Fibroblast of skin of back (primary cell): ENCODE measurements at places on chromosomes 4 and X.
A peak's percentile ranks its signal among the peaks of the same experiment; 100 is the strongest.

DNA sequence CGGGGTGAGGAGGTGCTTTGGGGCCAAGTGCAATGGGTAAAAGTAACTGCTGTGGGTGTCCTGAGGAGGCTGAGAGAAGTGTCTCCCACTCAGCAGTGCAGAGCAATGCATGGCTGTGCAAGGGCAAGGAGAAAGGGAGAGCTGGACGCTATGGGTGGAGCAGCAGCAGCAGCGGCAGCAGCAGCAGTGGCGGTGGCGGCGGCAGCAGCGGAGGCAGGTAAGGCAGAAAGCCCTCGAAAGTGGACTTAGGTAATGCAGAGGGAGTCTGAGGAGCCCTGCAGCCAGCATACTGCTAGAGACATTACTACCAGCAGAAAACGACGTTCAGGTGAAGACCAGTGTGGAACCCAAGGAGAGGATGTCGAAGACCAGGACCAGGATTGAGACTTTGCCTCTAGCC is 82.1 kb downstream of the NYX start:
- DNase-seq: no peak

DNA sequence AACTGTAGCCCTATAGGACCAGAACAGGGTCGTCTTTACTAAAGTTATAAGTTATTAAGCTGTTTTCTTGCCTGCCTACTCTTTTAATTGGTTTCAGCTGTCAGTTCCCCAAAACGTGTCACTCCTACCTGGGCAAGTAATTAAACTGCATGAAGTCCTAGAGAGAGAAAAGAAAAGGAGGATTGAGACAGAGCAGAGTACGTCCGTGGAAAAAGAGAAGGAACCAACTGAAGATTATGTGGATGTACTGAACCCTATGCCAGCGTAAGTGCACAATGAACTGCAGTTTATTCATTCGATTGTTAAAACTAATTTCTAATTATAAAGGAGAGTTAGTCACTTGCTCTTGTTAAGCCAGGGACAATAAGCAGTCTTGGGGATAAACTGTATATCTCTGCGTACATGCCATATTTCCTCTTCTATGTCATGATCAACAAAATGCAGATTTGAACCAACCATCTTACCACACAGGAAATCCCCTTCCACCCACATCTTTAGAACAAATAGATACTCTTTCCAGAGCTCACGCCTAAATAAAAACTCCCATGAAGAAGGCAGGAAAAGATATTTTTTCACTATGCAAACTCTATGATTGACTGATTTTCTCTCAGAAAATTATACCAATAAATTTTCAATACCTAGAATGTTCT is 22.8 kb downstream of the STAP1 start:
- no peak for DNase-seq

GRCh38 chr4:52076731-52077130 is 25.6 kb downstream of the SPATA18 start:
- DNase-seq: peak; percentile 23

GRCh38 chr4:84412062-84412461 is 87.0 kb downstream of the NKX6-1 start:
- DNase-seq: no peak

GRCh38 chr4:105966051-105966450 is 70.8 kb downstream of the NPNT start:
- DNase-seq: peak; percentile 85

GRCh38 chr4:188683571-188683970 is 544.3 kb downstream of the TRIML1 start:
- peak; percentile 7 for DNase-seq

- DNase-seq: no peak
Measured at GRCh38 chr4:3059943-3060342, 14.4 kb downstream of the HTT-AS start.

DNA sequence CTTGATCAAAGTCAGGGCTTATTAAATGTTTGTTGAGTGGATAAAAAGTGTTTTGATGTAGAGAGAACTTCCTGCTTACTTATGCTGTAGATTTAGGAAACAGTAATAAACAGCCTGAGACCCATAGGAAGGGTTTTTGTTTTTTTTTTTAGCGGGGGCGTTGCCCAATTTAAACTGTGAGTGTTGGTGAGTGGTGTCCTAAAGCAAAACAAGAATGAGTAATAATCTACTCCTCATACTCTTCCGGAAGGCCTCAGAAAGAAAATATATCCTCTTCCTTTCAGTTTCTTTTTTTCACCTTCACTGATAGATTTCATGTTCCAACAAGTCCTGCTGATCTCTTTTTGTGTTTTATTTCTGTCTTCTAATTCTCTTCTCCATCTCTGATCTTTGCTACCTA is 104.4 kb upstream of the SCML1 start:
- DNase-seq: no peak

GRCh38 chr4:140858897-140859296 is 102.7 kb upstream of the TBC1D9 start:
- peak; percentile 9 for DNase-seq

- no peak for DNase-seq
Measured at GRCh38 chrX:28351801-28352200, 235.4 kb upstream of the IL1RAPL1 start.

DNA sequence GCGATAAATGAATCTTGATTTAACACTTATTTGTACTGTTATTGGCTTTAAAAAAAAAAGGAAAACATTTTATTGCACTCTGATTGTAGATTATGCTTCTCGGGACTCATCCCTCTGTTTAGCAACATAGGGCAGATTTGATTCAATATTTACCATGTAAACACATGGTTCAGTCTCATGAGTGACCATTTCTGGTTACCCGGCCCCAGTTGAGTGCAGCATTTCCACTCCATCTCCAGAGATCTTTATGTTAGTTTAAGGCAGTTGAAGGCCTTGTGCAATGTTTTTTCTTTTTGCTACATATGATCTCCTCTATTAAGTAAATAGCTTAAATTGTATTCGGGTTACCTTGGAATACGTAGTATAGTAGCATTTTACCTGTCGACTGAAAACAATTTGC is 143.3 kb upstream of the RPS6KA3 start:
- no peak for DNase-seq

- peak; percentile 51 for DNase-seq
Measured at GRCh38 chr4:140257461-140258305, 103.7 kb upstream of the MAML3 start.

DNA sequence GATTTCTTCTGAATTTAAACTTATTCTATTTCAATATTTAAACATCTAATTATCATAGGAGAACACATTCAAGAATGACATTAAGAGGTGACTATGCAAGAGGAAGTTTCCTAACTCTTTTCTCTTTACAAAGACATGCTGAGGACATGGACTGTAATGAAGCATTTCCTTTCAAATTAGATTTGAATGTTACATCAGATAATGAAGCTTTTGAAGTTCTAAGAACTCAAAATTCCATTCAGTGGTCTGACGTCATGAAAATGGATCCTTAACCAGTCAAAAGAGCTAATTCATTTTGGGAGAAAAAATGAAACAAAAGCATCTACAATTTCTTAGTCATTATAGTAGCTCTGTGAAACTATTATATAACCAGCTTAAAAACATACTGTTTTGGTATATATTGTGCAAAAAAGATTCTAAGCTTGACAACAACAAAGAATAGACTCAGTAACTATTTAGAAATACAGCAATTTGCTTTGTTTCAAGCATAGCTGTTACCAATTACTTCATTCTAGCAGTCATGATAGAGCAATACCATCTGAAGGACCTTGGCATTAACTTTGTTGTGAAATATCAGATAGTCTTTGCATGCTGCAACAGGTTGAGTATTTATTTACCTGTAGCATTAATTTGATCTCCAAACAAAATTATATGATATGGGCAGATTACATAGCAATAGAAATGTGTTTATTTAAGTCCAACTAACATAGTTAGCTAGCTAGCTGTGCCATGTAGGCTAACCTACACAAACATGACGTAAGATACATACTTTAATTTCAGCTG is 13.7 kb upstream of the DTHD1 start:
- no peak for DNase-seq

GRCh38 chr4:186659935-186660334 is 63.7 kb downstream of the FAT1 start:
- no peak for DNase-seq

DNA sequence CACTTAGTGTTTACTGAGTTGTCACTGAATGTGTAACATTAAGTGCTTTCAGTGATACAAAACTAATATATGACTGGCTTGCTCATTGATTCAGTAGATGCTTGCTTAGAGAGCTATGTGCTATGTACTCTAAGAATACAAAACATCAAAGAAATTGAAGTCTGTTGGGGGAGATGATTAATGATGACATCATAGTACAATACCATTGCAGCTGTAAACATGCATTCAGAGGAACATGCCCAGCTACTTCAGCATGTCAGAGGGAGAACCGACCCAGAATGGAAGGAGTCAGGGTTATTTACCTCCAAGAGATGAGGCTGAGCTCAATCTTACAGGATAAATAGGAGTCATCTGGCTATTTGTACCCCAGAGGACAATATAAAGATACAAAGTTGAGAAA is 290.8 kb downstream of the TENM3 start:
- peak; percentile 42 for DNase-seq

DNA sequence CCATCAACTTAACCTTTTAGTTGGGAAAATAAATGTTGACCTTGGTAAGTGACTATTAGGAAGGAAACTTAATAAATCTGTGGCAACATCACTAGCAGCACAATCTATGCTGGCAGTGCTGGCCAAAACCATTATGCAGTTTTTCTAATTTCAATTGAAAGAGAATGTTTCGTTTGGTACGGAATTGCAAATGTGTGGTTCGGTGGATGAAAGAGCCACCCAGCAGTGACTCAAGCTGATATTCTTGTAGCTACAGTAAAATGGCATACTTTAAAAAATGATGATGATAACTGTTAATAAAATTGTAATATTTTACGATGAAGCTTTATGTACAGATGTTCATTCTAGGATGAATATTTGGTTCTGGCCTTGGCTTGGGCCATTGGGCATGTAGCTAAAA is 40.7 kb upstream of the AP1S2 start:
- no peak for DNase-seq

DNA sequence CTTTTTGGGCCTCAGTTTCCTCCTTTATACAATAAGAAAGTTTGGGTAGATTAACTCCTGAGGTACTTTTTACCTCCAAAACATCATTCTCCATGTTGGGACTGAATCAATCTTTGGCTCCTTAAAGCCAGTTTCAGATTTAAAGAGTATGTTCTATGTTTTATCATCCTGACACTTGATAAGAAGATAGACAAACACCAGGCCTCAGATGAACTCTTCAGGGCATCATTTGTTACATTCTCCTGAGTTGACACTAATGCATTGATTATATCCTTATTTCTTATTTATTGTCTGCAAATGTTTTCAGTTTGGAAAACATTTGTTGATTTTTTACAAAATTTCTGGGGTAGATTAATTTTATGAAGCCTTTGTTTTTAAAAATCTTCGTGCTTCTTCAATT is 102.7 kb upstream of the CCSER1 start:
- no peak for DNase-seq

- DNase-seq: no peak
Measured at GRCh38 chrX:75131973-75132627, 24.0 kb downstream of the ABCB7 start.

- no peak for DNase-seq
Measured at GRCh38 chr4:47882228-47882627, 32.2 kb downstream of the NFXL1 start.

DNA sequence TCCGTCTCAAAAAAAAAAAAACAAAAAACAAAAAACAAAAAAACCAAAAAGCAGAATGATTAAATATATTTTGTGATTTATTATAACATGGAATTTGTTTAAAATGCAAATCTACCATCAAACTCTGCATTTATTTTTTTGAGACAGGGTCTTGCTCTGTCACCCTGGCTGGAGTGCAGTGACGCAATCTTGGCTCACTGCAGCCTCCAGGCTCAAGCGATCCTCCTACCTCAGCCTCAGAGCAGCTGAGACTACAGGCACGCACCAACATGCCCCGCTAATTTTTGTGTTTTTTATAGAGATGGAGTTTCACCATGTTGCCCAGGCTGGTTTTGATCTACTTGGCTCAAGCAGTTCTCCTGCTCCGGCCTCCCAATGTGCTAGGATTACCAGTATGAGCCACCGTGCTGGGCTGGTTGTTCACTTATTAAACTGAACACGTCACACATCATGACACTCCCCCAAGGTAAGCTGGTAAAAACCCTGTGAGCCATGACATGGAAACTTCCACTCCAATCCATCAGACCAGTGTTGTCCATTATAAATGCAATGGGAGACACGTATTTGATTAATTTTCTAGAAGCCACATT is 45.7 kb downstream of the RBM47 start:
- DNase-seq: no peak
